ENCODE measurements at places on chromosomes 3 and 15.

DNA sequence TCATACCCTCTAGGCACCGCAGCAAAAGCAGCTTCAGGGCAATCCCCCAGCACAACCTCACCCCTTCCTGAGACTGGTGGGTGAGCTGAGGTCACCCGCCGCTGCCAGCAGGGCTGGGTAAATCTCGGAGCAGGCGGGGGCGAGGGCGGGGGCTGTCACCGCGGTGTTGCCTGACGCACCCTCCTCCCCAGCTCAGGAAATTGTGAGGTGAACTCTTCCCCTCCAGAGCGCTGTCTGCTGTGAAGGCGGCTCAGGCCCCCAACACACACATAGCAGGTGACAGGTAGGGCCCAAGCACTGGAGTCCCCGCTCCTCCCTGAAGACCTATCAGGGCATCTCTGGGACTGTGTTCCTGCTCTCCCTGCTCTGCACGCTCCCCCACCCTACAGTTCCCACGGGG lies 30.2 kb upstream of the FURIN start:
- DNase-seq, result no peak

GRCh38 chr3:185732782-185733181 lies 92.1 kb downstream of the IGF2BP2 start:
- DNase-seq, result no peak

GRCh38 chr15:59244337-59244736 lies 37.7 kb downstream of the LDHAL6B start:
- no peak for DNase-seq

GRCh38 chr3:167913219-167913835 lies 177.8 kb downstream of the SERPINI1 start:
- DNase-seq, result no peak

GRCh38 chr15:84793431-84794161 lies 23.6 kb upstream of the ALPK3 start:
- DNase-seq, result no peak

Measured in NCI-H187 (cell line).